ENCODE measurements at places on chromosomes 12 and 14.
A peak's percentile ranks its signal among the peaks of the same experiment; 100 is the strongest.

GRCh38 chr12:12502815-12503151, 59.9 kb downstream of the DUSP16 start:
- no peak for DNase-seq

DNA sequence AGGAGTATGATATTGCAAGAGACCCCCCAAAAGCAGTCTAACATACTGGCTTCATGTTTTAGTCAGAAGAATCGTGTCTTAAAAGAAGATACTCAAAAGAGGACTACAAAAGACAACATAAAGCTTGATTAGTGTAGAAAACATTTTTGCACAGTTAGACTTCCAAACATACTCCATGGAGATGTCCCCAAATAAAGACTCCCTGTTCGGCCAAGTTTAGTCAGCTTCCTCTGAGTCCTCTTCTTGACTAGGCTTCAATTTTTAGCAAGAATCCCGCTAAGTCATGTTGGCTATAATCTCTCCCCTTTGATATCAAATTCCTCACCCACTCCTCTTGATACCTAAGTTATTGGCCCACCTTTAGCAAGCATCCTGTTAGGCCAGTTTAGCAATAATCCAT, 298.0 kb downstream of the RMST start:
- DNase-seq = no peak

DNA sequence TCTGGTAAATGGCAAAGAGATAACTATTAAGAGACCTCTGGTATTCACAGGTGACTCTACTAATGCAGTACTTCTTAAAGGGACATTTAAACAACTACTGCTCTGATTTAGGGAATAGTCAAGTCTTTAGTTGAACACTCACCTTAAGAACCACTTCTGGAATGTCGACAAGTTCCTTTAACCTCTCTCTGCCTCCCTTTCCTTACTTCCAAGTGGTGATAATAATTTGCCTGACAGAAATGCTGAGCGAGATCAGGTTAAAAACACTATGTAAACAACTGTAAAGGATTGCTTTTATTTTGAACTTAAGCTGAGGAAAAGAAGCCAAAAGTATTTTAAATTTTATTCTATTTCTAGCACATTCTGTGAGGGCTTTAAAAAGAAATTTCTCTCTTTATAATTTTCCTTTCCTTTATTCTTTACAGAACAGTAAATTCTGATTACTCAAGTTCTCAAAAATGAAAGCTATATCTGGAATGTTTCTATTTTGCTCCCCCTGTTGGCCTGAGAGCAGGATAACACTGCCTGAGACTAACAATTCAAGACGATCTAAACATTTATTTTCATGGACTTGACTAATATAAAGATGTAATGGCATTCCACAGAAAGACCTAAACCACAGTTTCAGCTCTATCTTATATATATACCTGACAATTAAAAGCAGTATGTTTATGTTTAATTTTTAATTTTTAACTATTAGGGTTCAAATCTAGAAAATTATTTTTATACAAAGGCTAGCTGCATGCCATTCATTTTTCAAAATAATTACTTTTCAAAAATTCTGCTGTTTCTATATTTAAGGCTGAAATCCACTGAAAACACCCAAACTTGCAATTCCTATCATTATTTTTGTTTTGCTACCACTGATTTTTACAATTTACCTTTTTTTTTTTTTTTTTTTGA, 29.2 kb downstream of the ZCCHC8 start:
- no peak for DNase-seq

GRCh38 chr12:30985814-30986452, 59.4 kb downstream of the TSPAN11 start:
- DNase-seq = peak; percentile 45

DNA sequence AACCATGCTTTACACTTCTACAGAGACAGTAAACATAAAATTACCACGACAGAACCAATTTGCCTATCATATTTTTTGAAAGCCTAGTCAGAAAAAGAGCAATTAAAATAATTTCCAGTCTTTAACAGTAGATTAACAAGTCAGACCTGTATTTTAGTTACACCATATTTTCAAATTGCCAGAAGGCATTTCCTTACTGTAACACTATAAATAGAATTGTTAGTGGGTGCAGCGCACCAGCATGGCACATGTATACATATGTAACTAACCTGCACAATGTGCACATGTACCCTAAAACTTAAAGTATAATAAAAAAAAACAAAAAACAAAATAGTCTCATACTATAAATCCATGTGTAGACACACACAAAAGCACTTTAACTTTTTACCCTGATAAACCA, 16.0 kb downstream of the SOS2 start:
- DNase-seq = no peak

GRCh38 chr14:62604524-62604923, 440.7 kb downstream of the KCNH5 start:
- DNase-seq = no peak

- no peak for DNase-seq
Observed at GRCh38 chr12:51484119-51484518, 59.5 kb downstream of the SLC4A8 start.

GRCh38 chr12:115351514-115352077, 667.6 kb upstream of the TBX3 start:
- no peak for DNase-seq

GRCh38 chr12:114779186-114779585, 95.2 kb upstream of the TBX3 start:
- no peak for DNase-seq

DNA sequence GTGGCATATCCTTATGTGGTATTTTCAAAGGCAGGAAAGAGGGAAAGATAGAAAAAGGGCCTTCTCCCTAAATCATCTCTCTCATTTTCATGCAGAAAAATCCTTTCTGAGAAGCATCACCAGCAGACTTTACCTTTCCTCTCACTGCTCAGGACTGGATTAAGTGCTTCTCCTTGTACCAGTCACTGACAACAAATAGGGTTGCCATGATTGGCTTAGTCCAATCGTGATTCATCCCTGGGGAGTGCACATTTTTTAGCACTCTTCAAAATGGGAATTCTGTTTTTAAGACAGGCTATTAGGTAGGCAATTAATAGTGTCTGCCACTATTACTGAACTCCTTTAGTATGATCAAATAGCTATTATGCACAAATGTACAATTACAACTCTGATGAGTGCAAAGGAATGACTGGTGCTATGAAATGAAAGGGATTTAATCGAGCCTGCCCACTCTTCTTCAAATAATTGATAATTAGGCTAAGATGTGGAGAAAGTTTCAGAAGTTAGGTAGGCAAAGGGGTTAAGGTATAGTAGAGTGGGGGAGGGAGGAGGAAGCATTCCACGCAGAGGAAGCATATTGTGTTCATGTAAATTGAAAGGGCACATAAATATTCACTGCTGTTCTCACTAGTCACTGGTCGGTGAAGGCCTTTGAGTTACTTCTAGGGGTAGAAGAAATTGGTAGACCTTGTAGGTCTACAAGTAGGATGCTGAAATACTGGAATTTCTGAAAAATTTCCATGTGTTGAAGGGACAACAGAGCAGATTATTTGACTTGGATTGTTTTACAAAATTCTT, 84.0 kb downstream of the MSRB3 start:
- no peak for DNase-seq

- DNase-seq = no peak
Observed at GRCh38 chr14:34817768-34818167, 57.4 kb downstream of the BAZ1A start.

DNA sequence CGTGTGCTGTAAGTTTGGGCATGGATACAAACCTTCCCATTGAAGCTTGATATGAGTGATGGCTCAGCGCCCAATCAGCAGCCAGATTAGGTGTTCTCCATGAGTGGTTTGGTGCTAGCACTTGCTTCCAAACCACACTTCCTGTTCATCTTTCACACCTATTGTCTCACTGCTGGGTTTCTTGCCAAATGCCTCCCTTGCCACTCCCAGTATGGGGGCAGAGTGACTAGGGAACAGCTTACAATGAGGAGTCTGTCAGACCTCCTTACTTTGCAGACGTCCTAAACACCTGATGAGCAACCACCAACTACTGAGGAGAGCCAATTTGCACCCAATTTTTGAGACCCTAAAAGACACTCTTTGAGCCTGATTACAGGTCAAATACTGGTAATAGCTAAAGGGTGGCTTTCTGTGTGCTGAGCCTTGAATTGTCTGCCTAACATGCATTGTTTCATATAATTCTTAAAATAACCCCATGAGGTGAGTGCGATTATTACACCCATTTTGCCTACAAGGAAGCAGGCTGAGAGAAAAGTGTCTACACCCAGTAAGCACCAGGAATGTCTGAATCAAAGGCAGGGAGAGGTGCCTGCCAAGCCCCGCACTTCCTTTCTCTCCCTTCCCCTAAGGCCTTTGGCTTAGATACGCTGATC, 48.4 kb upstream of the FOS start:
- DNase-seq = no peak

- DNase-seq = no peak
Observed at GRCh38 chr12:128474916-128475315, 207.9 kb downstream of the TMEM132C start.

- no peak for DNase-seq
Observed at GRCh38 chr14:75053396-75054291, 2.4 kb upstream of the MLH3 start.

DNA sequence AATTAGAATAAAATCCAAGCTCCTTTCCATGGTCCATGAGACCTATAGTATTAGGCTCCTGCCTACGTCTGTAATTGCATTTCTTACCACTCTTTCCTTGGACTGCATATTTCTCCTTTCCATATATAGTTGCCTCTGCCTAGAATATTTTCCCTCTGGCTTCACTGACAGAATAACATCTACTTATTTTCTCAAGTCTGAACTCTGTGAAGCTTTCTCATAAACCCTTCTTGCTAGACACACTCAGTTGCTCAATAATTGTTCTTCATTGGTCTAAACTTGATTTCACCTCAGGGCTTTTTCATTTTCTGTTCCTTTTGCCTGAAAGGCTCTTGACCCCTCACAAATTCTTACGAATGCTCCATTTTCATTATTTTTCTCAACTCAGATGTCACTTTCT, 36.9 kb upstream of the KRAS start:
- no peak for DNase-seq

GRCh38 chr12:110849221-110849620, 2.4 kb downstream of the CCDC63 start:
- no peak for DNase-seq

DNA sequence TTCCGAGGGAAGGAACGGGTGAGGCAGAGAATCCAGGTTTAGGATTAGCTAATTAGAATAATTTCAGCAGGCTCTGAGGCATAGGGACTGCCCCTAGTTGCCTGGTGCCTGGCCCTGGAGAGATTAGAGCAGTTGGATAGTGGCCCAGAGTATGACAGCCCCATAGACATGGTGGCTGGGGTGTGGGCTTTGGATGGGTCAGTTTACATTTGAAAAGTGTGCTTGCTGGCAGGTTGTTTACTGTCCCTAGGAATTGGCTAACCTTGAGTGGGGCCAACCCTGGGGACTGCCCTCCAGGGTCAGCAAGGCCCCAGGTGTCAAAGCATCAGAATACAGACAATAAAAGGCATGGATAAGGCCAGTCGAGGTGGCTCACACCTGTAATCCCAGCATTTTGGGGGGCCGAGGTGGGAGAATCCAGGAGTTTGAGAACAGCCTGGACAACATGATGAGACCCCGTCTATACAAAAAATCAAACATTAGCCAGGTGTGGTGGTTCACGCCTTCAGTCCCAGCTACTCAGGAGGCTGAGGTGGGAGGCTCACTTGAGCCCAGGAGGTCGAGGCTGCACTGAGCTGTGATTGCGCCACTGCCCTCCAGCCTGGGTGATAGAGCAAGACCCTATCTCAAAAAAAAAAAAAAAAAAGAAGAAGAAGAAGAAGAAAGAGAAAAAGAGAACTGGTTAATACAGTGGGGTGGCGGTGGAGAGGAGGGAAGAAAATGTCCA, 182.3 kb upstream of the PWP1 start:
- DNase-seq = no peak

DNA sequence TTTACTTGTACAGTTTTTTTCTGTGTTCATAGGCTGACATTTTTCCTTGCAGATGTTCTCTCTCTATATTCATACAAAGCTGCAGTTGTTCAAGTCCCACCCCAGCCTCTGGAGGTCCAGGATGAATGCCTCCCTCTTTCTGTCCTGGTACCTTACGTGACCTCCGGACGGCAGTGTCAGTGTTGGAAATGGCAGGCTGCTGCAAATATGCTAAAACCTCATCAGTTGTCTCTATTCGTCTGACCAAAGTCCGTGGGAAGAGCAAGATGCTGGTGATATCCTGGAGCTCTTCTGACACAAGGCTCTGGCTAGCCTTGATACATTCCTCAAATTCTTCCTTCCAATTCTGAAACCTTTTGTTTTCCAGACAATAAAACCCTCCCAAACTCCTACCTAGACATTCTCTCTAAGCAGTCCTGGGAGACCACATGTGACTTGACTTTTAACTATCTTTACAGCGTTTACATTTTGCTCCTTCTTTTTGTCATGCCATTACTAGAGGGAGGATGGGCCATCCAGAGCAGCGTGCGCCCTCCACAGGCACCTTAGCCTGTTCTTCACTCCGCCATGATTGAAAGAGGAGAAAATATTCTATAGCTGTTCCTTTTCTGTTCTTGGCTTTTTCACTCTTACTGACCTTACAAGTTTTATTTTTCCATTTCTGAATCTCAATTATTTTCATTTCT, 143.6 kb downstream of the RGS6 start:
- DNase-seq = no peak

DNA sequence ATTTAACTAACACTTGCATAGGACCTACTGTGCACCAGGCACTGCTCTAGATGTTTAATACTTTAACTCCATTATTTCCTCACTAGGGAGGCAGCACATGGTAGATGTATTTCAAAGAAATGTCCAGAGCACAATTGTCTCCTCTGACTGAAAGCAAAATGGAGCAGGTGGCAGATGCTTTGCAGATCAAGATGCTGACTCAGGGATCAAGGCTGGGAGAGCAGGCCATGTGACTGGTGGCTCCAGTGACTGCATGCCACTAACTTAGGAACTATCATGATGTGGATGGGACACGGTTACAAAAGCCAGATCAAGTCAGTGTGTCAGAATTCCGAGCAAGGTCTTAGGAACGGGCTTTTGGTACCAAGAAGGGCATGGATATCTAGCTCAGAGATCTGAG, 28.2 kb downstream of the SERPINA11 start:
- DNase-seq = no peak

DNA sequence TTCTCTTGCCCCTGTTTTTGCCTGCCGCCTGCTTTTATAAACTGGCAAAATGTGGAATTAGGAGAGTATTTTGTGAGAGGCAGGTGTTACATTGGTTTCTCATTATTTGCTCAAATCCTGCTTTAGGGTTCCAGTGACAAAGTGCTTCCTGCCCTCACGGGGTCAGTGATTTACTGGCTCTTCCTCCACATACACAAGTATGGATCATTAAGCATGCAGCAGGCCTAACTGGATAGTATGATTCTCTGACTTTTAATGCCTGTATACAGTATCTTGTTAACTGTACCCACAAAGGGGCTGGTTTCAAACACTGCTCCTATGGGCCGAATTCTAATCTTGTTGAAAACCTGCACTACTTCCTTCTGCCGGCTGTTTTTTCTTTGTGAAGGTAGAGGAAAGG, 63.2 kb downstream of the PTCSC3 start:
- DNase-seq = no peak

DNA sequence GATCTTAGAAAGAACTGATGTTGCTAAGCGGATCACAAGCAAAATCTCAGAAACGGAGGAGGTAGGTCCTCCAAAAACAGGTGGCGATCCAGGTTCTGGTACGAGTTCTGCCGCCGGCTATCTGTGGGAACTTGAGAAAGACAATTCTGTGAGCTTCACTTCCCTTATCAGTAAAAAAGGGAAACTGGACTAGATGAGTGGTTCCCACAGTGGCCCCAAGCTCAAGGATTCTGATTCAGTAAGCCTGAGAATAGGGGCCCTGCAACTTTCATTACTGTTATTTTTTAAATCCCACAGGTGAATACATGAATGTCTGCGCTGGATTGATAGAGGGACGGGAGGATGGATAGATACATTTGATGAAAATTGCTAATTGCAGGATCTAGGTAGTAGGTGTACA, 160.2 kb downstream of the PPM1H start:
- no peak for DNase-seq

- DNase-seq = no peak
Observed at GRCh38 chr12:116827432-116827831, 53.8 kb downstream of the HRK start.
